Neural progenitor cell (in vitro differentiated cells): ENCODE measurements at places on chromosomes 13 and 19. TPM values are rescaled to one million over a fixed set of nuclear protein-coding genes. Genes with fewer than 3 reads are reported as not detected.

DNA sequence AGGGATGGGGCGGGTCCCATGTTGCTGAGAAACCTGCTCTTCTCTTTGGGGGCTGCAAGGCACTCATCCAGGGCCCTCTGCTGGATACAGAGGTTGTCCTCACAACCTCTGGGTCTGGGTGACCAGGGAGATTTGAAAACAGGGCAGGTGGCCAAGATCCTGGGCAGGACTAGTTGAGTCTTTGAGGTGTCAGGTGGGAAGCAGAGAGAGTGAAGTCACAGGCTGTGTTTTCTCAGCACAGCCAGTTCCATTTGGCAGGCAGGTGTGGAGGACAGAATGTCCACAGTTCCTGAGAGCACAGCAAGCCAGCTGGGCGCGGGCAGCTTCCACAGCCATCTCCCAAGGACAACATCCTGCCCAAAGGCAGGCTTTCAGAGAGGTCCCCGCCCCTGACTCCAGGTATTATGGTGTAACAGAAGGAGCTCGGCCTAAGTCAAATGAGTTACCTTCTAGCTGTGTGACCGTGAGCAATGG lies 118.8 kb downstream of the NUFIP1 start:
- DNase-seq, result no peak

DNA sequence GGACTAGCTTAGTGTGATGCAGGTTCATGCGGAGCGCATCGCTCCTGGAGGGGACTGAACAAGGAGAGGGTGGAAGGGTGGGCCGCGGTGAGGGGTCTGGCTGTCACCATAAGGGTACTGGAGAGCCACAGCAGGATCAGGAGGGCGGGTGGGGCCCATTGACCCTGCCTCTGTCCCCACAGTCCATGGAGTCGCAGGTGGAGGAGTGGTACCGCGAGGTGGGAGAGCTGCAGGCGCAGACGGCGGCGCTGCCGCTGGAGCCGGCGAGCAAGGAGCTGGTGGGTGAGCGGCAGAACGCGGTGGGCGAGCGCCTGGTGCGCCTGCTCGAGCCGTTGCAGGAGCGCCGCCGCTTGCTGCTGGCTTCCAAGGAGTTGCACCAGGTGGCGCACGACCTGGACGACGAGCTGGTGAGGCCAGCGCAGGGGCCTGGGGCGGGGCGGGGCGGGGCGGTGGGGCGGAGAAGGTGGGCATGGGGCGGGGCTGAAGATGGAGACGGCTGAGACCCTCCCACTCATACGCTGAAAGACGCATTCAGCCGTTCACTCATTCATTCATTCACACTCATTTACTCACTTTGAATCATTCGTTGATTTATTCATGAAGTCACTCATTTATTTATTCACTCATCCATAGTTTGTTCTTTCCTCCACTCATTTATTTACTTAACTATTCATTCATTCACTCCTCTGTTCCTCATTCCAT lies 27.5 kb upstream of the SHKBP1 start:
- peak; percentile 96 for DNase-seq

DNA sequence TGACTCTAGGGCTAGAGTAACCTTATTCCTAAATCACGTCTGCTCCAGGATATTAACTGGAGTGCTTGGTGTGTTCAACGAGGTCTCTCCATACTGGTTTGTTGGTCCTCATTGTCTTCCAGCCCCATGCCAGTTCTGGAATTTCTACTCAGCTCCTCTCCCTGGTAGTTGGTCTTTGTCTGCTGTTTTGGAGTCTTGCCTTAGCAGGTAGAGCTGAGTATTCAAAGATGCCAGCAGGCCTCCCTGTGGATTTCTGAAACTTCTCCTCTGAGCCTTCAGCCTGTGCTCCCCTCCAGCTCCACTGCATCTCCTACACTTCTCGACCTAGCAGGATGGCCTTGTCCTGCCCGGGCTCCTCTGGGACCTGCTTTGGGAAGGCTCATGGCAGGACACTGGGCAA lies 25.5 kb downstream of the SOX1 start:
- peak; percentile 29 for DNase-seq

- DNase-seq, result peak; percentile 93
These were observed 21.8 kb downstream of the OLFM2 start for GRCh38 chr19:9914315-9915207.

GRCh38 chr13:32538143-32538620 lies 413 bp downstream of the N4BP2L2 start:
- DNase-seq, result peak; percentile 66

- DNase-seq, result peak; percentile 76
These were observed 22.8 kb downstream of the HAUS8 start for GRCh38 chr19:17052439-17052838.

GRCh38 chr13:97381189-97381588 lies 52.8 kb upstream of the RAP2A start:
- DNase-seq, result no peak

DNA sequence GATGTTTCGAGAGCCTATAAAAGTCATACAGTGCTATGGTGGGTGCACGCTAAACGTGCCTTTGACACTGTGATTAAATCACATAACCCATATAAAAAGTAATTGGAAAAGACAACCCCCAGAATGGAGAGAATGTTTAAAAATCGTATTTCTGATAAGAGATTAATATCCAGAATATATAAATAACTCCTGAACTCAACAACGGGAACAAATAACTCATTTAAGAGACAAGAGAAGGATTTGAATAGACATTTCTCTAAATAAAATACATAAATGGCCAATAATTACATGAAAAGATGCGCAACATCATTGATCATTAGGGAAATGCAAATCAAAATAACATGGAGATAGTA lies 37.0 kb upstream of the IGFL4 start:
- no peak for DNase-seq

DNA sequence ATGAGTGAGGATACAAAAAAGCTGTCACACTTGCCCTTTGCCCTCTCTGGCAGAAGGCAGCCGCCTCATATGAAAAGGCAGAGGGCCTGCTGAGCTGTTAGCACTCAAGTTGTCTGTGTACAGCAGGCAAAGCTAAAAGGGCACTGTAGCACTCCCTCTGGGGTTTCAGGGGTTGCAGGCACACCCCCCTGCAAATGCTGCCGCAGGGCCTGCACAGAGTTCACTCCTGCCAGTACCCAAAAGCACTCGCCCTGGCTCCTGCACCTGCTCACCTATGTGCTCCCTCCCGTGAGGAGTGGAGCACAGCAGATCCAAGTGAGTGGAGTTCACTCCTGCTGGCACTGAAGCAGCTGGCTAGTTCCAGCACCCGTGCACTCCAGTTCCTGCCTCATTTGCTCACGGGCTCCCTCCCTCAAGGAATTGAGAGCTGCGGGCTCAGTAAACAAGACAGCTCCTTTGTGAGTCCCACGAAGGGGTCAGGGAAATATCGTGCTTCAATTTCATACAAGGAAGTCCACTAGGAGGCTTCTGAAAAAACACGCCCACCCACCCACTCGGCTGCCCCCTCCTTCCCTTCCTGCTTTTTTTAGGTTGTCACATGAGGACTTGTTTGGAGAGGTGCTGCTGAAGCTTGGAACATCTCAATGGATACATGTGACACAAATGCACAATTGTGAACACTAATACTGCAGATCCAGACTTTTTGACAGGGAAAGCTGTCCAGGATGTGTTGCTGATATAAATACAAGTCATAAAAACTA lies 9.9 kb upstream of the RCBTB2 start:
- DNase-seq, result peak; percentile 59

GRCh38 chr19:50599427-50599826 lies 31.2 kb upstream of the LRRC4B start:
- no peak for DNase-seq

- DNase-seq, result no peak
These were observed 19.0 kb downstream of the KCTD15 start for GRCh38 chr19:33815380-33816340.

- DNase-seq, result peak; percentile 1
These were observed 8.4 kb downstream of the B3GNT3 start for GRCh38 chr19:17803264-17803896.

DNA sequence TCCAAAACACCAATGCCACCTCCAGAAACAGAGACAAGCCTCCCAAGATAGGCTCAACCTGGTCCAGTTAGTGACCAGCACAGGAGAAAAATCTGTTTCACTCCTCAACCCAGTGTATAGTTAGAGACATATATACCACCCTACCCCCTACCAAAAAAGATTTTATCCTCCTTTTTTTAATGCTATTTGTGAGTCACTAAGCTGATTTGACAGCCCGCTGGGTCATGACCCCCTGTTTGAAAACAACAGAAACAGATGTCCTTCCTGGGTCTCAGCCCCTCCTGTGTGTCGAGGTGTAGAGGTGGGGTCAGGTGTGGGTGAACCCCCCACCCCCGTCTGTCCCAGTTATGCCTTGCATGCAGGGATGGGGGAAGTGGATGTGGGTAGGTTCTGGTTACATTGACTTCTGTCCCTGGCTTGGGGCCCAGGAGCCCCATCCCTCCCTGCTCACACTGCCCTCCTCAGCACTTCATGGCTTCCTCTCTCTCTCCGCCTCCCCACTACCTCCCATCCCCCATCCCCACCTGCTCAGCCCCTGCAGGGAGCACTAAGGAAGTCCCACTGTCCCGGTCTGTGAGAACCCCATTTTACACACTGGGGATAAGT lies 14.0 kb upstream of the TOMM40 start:
- DNase-seq, result no peak

- DNase-seq, result no peak
These were observed 170.4 kb upstream of the UBL3 start for GRCh38 chr13:30020726-30021312.

- peak; percentile 23 for DNase-seq
These were observed 202.2 kb upstream of the STARD13 start for GRCh38 chr13:33487575-33488243.

MADCAM1 gene
- total RNA-seq, result 0.09 TPM in 1 of 2 replicates, not detected in the other

CYP4F11 gene
- total RNA-seq, result not detected in 2 replicates

ZNF69 gene
- 62.4 and 73.7 TPM in 2 replicates for total RNA-seq

NLRP7 gene
- 0.09 TPM in 1 of 2 replicates, not detected in the other for total RNA-seq

ZNF497 gene
- total RNA-seq, result 3.7 and 8.0 TPM in 2 replicates

OR10H1 gene
- total RNA-seq, result not detected in 2 replicates

GRIK5 gene
- total RNA-seq, result 5.8 and 19.4 TPM in 2 replicates

RGL3 gene
- 0.49 and 4.7 TPM in 2 replicates for total RNA-seq

IFNL1 gene
- total RNA-seq, result not detected in 2 replicates

ANGPTL8 gene
- total RNA-seq, result not detected in 2 replicates

ZNF613 gene
- 10.4 and 11.7 TPM in 2 replicates for total RNA-seq

SERP2 gene
- total RNA-seq, result 2.5 and 8.1 TPM in 2 replicates

LIG1 gene
- 40.0 and 88.9 TPM in 2 replicates for total RNA-seq

PTPRH gene
- not detected in 2 replicates for total RNA-seq

GNG8 gene
- not detected in 2 replicates for total RNA-seq
